ENCODE measurements at places on chromosomes 7 and 10.

DNA sequence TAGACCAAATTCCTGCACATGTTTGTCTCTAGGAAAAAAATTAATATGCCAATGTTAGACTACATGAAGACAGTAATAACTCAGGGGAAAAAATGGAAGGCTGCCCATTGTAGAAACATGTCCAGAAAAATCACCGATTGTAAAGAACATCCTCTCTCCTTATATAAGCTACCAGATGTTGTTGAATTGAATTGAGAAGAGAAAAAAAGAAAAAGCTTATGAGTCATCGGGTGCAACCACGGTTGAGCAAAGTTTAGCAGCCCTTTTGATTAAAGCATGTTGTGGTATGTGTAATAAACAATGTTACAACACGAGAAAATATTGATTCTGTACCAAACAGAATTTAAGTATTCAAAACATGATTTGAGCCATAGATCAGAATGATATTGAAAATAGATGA, 102.3 kb upstream of the ARHGAP21 start:
- no peak for DNase-seq
- no peak overlapping the region for H3K27ac ChIP-seq
- H3K36me3 ChIP-seq, result no peaks in the 10 kb centered on the region
- peaks cover 5% of the 10 kb centered on the region for H3K4me1 ChIP-seq

DNA sequence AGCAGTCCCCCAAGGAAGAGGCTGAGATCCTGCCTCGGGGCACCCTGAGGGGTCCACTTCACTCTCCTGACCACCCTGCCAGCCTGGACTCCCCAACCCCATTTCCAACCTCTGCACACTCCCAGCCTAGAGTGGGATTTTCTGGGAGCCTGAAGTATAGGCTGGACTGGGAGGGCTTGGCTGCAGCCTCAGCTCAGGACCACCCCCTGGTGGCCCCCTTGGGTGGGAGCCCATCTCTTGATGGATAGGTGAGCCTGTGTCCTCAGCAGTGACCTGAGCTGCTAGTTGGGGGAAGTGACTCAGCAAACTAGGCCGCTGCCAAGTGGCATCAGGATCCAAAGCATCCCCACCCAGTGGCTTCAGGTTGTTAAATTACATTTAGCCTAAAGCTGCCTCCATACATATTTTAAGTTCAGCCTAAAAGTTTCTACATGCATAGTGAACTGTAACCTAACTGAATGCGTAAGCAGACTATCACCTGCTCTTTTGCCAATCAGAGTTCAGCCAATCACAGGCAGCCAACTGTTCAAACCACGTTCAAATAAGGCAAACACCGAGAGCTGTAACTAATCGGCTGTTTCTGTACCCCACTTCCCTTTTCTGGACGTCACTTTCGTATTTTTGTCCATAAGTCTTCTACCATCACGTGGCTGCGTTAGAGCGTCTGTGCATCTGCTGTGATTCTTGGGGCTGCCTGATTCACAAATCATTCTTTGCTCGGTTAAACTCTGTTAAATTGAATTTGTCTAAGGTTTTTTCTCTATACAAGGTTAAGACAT, 144.0 kb downstream of the PLPP4 start:
- H3K4me1 ChIP-seq, result no peaks in the 10 kb centered on the region
- H3K4me3 ChIP-seq, result no peak overlapping the region
- H3K36me3 ChIP-seq, result no peaks in the 10 kb centered on the region
- no peaks in the 10 kb centered on the region for H3K27me3 ChIP-seq

- H3K4me3 ChIP-seq, result no peak overlapping the region
- H3K36me3 ChIP-seq, result peaks cover 26% of the 10 kb centered on the region
- H3K27ac ChIP-seq, result no peak overlapping the region
- DNase-seq, result no peak
- H3K27me3 ChIP-seq, result no peaks in the 10 kb centered on the region
Observed at GRCh38 chr7:30874656-30875302, 36.9 kb upstream of the AQP1 start.

DNA sequence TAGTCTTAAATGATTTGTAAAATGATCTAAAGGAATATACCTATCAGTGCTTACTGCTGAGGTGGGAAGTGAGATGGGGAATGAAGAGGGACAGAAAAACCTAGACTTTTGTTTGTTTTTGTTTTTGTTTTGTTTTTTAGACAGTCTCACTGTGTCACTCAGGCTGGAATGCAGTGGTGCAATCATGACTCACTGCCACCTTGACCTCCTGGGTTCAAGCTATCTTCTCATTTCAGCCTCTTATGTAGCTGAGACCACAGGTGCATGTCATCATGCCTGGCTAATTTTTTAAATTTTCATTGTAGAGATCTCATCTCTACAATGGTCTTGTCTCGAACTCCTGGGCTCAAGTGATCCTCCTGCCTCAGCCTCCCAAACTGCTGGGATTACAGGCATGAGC, 116.4 kb upstream of the SEM1 start:
- DNase-seq, result no peak
- no peak overlapping the region for H3K4me3 ChIP-seq
- H3K27ac ChIP-seq, result no peak overlapping the region
- no peaks in the 10 kb centered on the region for H3K36me3 ChIP-seq
- H3K27me3 ChIP-seq, result no peaks in the 10 kb centered on the region

GRCh38 chr10:104663076-104663475, 22.0 kb downstream of the SORCS3 start:
- no peaks in the 10 kb centered on the region for H3K36me3 ChIP-seq
- no peak overlapping the region for H3K27ac ChIP-seq
- DNase-seq, result no peak
- no peak overlapping the region for H3K4me3 ChIP-seq
- no peaks in the 10 kb centered on the region for H3K4me1 ChIP-seq

GRCh38 chr10:7787857-7788638, at the start of the genes ATP5F1C and KIN:
Gene ATP5F1C, plus strand, starts transcription at chr10:7788177. Its CDS starts 31 bp downstream, at chr10:7788208.
Gene KIN, minus strand, starts transcription at chr10:7787993. Its CDS starts 60 bp downstream, at chr10:7787933.
- no peaks in the 10 kb centered on the region for H3K36me3 ChIP-seq
- H3K27me3 ChIP-seq, result no peaks in the 10 kb centered on the region
- peaks cover 51% of the 10 kb centered on the region for H3K4me1 ChIP-seq
- peak within 1 kb of the TSS; percentile 91 for H3K4me3 ChIP-seq
- peak within 1 kb of the TSS; percentile 92 for H3K27ac ChIP-seq

DNA sequence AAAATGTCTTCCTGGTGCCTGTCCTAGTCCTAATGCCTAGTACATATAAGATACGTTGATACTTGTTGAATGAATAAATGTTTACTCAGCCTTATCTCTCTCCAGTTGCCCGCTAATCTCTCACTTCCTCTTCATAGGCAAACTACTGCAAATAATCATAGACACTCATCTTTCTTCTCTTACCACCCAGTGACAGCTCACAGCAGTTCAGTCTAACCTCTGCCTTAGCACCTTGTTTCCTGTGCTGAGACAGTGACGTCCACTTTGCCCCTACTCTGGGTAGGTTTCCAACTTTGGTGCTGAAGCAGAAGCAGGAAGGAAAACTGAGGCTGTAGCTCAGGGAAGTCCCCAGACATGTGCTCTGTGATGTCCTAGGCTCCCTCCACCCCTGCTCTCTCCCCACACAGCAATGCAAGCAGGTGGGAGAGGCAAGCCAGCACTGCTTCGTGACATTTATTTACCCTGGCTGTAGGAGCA, 45.5 kb upstream of the RHOBTB1 start:
- H3K27me3 ChIP-seq, result no peaks in the 10 kb centered on the region
- H3K4me3 ChIP-seq, result no peak overlapping the region
- no peaks in the 10 kb centered on the region for H3K4me1 ChIP-seq

DNA sequence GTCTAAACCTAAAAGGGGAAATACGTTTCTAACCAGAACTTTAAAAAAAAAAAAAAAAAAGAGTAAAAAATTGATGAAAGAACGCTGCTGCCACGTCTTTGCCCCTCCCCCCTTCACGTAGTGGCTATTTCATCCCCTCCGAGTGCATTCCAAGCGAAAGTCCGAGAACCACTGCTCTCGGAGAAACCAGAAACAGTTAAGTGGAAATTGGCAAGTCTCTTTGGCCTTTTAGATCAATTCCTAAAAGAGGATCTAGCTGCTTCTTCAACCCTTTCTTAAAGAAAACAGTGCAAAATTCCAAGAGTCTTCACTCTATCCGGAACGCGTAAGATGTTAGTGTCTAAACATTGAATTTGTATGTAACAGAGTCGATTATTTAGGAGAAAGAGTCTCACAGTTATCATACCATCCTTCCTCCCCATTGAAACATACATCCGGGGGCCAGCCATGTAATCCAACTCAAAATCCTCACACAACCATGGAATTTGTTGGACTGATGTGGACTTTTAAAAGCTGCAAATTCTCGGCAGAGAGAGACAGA, 1.1 kb downstream of the P4HA1 start:
- peak; percentile 65 for DNase-seq
- peak overlapping the region; percentile 94 for H3K27ac ChIP-seq
- H3K4me3 ChIP-seq, result peak overlapping the region; percentile 59
- peaks cover 19% of the 10 kb centered on the region for H3K4me1 ChIP-seq
- no peaks in the 10 kb centered on the region for H3K36me3 ChIP-seq

- H3K4me1 ChIP-seq, result peaks cover 5% of the 10 kb centered on the region
- H3K36me3 ChIP-seq, result no peaks in the 10 kb centered on the region
- H3K27me3 ChIP-seq, result no peaks in the 10 kb centered on the region
- H3K4me3 ChIP-seq, result no peak overlapping the region
- DNase-seq, result no peak
- no peak overlapping the region for H3K27ac ChIP-seq
Observed at GRCh38 chr10:5697342-5697741, 12.7 kb downstream of the TASOR2 start.

GRCh38 chr10:97547962-97548361, 24.6 kb upstream of the ANKRD2 start:
- H3K4me3 ChIP-seq, result no peak overlapping the region
- peaks cover 13% of the 10 kb centered on the region for H3K4me1 ChIP-seq
- H3K36me3 ChIP-seq, result no peaks in the 10 kb centered on the region
- no peak for DNase-seq
- H3K27me3 ChIP-seq, result no peaks in the 10 kb centered on the region

DNA sequence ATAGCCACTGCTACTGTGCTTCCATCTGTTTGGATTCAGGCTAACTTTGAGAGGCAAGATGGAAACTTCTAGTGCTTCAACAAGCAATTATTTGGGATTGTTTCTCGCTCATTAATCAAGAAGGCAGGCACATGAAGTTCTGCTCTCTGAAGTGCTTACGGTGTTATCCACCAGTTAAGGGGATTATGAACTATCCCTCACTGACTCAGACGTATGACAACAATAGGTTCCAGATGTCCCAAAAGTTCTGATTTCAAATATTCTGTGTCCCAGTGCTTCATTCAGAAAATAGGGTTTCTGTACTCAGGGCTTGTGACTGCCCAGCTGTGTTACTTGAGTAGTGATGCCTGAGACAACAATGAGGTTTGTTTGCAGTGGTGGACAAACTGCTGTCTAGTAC, 81.0 kb downstream of the HACD1 start:
- no peak for DNase-seq
- no peak overlapping the region for H3K4me3 ChIP-seq
- H3K4me1 ChIP-seq, result no peaks in the 10 kb centered on the region
- H3K27me3 ChIP-seq, result no peaks in the 10 kb centered on the region
- H3K36me3 ChIP-seq, result no peaks in the 10 kb centered on the region

- peaks cover 41% of the 10 kb centered on the region for H3K4me1 ChIP-seq
- no peak for DNase-seq
- no peaks in the 10 kb centered on the region for H3K36me3 ChIP-seq
- peak overlapping the region; percentile 50 for H3K4me3 ChIP-seq
- peak overlapping the region; percentile 93 for H3K27ac ChIP-seq
Observed at GRCh38 chr10:112376396-112376790, 2.5 kb downstream of the ACSL5 start.

- no peak overlapping the region for H3K4me3 ChIP-seq
- H3K4me1 ChIP-seq, result no peaks in the 10 kb centered on the region
- no peak for DNase-seq
- no peaks in the 10 kb centered on the region for H3K36me3 ChIP-seq
Observed at GRCh38 chr7:99868246-99868645, 8.6 kb downstream of the OR2AE1 start.

DNA sequence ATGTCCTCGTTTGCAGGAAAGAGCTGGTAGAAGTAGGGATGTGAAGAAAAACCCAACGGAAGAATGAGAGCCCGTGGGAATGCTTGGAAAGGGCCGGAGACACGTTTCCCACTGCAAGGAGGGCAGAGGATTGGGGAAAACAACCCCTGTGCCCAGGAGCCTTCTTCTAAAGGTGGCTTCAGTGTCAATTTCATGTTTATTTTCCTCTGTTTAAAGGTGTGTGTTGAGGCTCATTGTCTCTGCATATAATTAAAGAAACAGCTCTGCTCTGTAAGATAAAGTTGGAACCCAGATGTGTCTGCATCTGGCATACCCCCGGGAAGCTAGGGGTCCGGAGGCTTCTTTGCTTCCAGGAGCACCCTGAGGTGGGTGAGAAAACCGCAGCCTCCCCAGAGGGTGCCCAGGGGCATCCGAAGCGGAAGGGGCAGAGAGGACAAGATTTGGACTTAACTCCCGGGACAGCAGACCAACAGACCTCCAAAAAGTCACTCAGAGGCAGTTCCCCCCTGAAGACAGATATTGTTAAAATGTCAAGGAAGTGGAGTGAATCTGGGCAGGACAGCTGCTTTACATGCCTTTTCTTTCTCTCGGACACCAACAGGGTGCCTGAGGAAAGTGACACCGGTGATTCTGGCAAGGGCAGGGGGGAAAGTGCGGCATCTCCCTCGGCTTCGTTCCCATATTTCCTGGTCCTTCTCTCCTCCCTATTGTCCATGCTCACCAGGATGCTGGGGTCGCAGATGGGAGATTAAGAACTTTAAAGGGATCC, 8.6 kb upstream of the GATA3 start:
- no peak overlapping the region for H3K27ac ChIP-seq
- peak overlapping the region; percentile 30 for H3K4me3 ChIP-seq
- peaks cover 29% of the 10 kb centered on the region for H3K27me3 ChIP-seq

GRCh38 chr7:127962589-127963361, 68.5 kb downstream of the LRRC4 start:
- no peaks in the 10 kb centered on the region for H3K27me3 ChIP-seq
- H3K4me3 ChIP-seq, result no peak overlapping the region
- DNase-seq, result no peak
- no peak overlapping the region for H3K27ac ChIP-seq
- H3K4me1 ChIP-seq, result no peaks in the 10 kb centered on the region
- H3K36me3 ChIP-seq, result no peaks in the 10 kb centered on the region

DNA sequence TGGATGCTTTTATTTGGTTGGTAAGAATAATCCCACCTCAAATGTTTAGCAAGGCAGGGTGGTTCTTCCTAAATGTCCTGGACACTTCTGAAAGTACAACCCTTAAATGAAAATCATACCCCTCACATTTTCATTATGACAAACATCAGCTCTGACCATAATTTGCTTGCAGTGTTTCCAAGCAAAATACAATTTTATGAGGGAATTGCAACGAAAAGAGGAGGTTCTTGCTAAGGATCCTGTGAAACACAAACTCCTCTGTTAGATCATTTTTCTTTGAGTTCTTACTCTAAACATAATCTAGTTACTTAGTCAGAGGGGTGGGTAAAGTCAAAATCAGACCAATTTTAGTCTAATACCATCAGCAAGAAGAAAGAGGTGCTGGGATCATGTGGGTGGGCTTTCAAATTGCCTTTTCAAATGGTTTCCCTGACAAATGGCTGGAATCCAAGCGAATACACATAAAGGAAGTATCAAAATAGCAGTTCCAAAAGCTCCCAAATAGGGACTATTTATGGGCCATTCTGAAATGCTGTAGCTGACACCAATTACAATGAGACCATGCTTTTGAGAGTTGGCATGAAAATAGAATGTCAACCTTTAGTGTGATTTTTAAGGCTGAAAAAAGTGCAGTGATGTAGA, 164.9 kb upstream of the INHBA start:
- DNase-seq, result no peak
- no peaks in the 10 kb centered on the region for H3K36me3 ChIP-seq
- H3K27ac ChIP-seq, result no peak overlapping the region
- no peaks in the 10 kb centered on the region for H3K27me3 ChIP-seq
- no peaks in the 10 kb centered on the region for H3K4me1 ChIP-seq
- H3K4me3 ChIP-seq, result no peak overlapping the region

Data from upper lobe of left lung (tissue), 6 donors.